Hindlimb muscle (tissue), 1 donor: ENCODE measurements at places on chromosomes 11 and 22.

DNA sequence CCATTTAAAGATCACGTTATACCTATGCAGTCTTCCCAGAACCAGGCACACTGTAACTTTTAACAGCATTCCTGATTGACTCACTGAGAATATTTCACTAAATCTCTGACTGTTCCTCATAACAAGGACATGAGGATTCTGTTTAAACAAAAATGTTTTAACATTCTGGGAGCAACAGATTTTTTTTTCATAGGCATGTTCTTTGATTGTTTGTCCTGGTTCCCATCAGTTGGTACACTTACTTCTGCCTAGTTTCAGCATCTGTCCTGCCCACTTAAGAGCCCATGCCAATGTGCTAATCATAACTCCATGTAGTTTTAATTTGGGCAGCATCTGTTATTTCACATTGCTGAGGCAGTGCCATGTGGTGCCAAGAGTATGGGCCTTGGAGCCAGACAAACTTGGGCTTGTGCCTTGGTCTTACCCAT, 138.5 kb upstream of the CTSC start:
- peak; percentile 15 for DNase-seq

DNA sequence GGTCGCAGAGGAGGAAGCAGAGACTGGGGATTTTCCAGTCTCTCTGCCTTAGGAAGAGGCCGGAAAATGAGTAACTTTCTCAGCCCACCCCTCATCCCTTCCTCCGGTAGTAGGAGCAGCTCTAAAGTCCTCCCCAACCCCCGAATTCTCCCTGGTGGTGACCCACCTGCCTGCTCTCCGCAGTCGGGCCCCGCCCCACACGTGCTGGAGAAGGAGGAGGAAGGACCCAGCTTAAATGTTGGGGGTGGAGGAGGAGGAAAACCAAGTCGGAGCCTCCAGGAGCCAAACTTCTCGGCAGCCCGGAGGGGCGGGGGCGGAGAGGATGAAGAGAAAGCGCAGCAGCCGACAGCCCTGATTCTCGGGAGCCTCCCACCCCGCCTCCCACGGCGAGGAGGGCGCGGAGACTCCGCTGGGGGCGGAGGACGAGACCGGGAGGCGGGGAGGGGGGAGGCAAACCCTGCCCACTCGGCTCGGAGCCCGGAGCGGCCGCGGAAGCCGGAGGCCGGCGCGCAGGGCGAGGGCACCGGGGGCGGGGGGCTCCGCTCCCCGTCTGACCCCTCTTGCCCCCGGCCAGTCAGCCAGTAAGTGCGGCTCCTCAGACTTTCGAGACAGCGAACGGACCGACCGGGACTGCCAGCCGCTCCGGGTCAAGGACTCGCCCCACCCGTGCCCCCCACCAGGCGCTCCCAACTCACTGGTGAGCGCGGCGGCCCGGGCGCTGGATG, at the start of gene TPBGL:
Gene TPBGL (plus strand): TSS at position 464 of the 725 bp plus-strand sequence. CDS start 276 bp downstream, outside the sequence.
- DNase-seq, result peak; percentile 34

- no peak for DNase-seq
These were observed 57.5 kb upstream of the ARFGAP3 start for GRCh38 chr22:42914511-42915076.

- DNase-seq, result no peak
These were observed 164.3 kb downstream of the GUCY1A2 start for GRCh38 chr11:106853850-106854401.

DNA sequence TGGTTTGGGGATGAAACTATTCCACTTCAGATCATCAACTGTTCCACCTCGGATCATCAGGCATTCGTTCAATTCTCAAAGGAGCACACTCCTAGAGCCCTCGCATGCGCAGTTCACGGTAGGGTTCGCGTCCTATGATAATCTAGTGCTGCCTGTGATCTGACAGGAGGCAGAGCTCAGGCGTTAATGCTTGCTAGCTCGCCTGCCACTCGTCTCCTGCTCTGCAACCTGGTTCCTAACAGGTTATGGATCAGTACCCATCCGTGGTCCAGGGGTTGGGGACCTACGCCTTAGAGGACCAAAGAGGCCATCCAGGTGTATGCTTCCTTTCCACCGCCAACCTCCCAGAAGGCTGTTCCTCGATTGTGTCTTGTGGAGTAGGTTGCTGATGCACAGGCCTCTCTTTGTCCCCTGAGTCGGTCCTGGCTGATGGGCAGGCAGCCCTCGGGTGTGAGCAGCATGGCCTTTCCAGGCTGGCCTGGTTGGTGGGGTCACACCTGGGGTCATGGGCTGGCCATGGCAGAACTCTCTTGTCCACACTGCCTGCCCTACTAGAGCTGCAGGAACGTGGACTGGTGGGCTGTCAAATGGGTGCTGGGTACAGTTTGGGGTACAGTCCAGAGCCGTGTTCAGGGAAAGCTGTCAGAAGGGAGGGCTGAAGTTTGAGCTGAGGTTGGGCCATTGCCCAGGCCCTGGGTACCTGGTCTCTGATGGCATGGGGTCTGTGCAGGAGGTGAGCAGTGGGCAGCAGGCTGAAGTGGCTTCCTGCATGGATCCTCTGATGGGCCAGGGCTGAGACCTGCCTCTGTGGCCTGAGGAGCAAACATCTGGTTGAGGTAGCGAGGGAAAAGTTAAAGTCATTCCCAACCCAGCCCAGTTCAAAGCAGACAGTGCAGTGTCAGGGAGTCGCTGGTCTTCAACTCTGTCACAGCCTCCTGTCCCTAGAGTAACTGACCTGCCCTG, 11.1 kb downstream of the PRDM11 start:
- DNase-seq, result no peak

GRCh38 chr11:128304666-128305485, 282.5 kb downstream of the ETS1 start:
- no peak for DNase-seq

- no peak for DNase-seq
These were observed 13.9 kb downstream of the MGAT3 start for GRCh38 chr22:39470451-39471291.

DNA sequence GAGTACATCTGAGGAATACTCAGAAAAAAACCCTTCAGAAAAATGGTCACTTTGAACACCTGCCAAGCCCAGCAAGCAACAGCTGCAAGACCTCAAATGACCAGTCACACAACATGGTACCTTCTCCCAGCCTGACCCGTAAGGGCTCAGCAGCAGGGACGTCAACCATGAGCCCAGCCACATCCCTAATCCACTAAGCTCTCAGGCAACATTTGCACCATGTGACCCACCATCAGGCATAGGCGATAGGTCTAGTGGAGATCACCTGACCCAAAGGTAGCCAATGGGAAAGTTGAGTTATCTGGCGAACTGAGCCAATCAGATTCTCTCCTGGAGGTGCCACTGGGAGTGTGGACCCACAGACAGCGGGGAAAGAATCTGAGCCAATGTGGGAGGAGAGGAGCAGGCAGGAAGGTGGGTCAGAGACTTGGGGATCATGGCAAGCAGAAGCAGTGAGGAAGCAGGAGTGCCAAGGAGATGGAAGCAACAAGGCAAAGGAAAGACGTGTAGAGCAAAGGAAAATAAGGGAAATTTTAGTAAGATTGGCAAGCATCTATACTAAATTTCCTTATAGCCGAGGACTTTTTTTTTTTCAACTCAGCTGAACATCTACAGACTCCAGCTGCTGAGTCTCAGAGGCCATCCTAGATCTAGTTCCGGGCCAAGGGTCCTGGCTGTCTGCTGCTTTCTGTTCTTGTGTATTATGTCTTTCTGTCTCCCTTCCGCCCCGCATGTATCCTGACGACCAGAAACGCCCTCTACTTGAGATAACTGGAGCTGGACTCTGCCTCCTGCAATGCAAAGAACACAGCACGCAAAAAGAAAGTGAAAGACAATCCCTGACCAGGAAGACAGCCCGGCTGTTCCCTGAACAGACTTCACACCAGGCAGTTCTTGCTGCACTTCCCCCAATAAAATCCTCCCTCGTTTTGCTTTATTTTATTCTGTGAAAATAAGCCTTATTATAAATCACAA, 11.0 kb upstream of the PLAAT2 start:
- DNase-seq, result peak; percentile 67

- no peak for DNase-seq
These were observed 1.2 kb downstream of the DGCR2 start for GRCh38 chr22:19120829-19121630.

DNA sequence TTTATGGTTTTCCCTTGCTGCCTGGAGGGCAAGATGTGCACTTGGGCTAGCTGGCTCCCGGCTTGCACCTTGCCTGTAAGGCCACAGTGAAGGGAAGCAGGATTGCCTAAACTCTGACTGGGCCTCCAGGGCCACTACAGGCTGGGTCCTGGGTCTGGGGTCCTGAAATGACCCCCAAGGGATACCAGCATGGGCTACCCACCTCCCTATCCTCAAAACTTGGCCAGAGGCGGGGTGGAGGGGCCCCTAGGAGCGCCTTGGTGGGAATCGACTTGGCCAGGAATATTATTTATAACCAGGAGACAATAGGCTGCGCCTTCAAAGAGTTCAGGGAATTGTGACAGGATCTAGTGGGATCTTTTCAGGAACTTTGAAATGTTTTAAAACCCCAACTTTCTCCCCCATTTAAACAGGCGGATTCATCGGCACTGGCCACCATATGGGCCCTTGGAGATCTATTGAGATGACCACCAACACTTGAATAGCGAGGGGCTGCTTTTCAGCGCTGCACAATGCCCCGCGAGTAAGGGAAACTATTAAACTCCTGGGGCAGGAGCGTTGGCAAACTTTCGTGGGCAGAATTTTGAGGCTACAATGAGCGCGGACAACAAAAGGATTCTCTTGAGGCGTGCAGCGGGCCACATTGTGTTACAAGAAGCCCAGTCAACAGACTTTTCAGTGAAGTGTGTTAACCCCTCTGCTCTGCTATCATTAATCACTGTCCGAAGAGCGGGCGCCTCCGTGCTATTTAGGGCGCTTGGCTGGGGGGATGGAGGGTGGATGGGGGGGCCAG, 15.2 kb downstream of the PAX6 start:
- DNase-seq, result no peak

DNA sequence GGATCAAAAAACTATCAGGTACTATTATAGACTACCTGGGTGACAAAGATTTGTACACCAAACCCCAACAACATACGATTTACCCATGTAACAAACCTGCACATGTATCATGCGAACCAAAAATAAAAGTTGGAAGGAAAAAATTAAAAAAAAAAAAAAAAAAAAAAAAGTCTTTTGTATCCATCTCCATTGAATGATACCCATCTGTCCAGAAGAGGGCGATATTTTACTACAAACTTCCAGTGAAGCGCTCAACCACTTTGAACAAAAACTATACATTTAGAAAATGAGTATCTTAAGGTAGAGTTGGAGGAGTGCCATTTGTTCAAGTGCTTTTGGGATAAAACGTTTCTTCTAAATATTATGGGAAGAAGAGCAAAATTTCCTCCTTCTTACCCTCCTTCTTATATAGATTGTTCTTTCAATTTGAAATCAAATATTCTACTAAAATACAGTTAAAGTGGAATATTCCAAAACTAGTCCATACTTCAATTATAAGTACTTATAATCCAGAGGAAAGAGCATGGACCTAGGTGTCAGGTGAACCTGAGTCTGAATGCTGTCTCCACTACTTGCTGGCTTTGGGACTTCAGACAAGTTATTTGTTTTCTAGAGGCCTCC, 23.3 kb downstream of the ARL14EP start:
- DNase-seq, result peak; percentile 76

GRCh38 chr11:104484804-104485554, 321.0 kb upstream of the PDGFD start:
- DNase-seq, result no peak

DNA sequence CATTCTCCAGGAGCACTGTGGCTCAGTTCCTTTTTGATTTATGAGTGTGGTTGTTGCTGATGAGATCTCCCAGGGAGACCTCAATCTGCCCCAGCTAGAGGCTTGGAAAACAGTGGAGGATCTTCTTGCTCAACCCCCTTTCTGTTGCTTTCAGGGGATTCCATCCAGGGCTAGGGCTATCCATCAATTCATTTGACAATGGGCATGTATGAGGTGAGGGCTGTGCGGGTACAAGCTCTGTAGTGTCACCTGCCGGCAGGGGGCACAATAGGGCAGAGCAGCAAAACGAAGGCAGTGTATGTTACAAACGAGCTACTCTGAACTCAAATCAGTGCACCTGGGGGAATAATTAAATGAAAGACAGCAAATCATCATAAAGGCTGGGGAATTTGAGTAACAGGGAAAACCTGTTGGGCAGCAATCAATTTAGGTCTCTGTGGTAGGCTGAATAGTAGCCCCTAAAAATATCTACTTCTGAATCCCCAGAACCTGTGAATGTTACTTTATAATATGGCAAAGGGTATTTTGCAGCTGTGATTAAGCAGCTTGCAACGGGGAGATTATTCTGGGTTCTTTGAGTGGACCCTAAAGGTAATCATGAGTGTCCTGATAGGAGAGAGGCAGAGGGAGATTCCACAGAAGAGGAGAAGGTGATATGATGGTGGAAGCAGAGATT, 170.3 kb upstream of the ZBED5 start:
- no peak for DNase-seq

- peak; percentile 39 for DNase-seq
These were observed 75.2 kb downstream of the DHCR7 start for GRCh38 chr11:71372693-71373657.

DNA sequence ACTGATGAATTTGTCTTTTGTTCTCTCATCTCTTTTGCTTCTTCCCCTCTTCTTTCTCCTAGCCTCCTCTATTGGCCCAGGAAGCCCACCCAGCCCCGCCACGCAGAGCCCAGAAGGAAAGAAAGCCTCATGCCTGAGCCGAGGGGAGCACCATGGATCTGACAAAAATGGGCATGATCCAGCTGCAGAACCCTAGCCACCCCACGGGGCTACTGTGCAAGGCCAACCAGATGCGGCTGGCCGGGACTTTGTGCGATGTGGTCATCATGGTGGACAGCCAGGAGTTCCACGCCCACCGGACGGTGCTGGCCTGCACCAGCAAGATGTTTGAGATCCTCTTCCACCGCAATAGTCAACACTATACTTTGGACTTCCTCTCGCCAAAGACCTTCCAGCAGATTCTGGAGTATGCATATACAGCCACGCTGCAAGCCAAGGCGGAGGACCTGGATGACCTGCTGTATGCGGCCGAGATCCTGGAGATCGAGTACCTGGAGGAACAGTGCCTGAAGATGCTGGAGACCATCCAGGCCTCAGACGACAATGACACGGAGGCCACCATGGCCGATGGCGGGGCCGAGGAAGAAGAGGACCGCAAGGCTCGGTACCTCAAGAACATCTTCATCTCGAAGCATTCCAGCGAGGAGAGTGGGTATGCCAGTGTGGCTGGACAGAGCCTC, 3.8 kb downstream of the ZBTB16 start:
- no peak for DNase-seq

- DNase-seq, result no peak
These were observed 89.2 kb downstream of the MPPED2 start for GRCh38 chr11:30496935-30497334.

- DNase-seq, result no peak
These were observed 9.3 kb downstream of the LAYN start for GRCh38 chr11:111549869-111550203.

DNA sequence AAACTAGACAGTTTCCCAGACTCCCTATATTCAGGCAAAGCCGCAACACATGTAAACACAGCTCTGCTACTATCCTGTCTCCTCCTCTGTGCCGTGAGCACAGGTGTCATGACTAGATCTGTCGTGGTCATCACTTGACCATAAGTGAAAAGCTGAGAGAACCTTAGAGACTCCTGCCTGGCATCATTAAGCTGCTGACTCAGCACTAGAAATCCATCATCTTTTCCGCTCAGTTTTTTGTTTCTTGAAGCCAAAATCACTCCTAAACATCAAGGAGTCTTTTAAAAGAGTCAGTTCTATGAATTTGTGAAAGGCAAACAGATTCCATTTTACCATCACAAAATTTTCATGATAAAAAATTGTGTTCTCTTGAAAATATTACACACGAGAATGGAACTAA, 102.5 kb upstream of the TP53AIP1 start:
- no peak for DNase-seq

GRCh38 chr11:81792416-81792815, 941.2 kb downstream of the FAM181B start:
- no peak for DNase-seq
